DMS53 (cell line): ENCODE measurements at places on chromosomes 4 and X.
A peak's percentile ranks its signal among the peaks of the same experiment; 100 is the strongest.

DNA sequence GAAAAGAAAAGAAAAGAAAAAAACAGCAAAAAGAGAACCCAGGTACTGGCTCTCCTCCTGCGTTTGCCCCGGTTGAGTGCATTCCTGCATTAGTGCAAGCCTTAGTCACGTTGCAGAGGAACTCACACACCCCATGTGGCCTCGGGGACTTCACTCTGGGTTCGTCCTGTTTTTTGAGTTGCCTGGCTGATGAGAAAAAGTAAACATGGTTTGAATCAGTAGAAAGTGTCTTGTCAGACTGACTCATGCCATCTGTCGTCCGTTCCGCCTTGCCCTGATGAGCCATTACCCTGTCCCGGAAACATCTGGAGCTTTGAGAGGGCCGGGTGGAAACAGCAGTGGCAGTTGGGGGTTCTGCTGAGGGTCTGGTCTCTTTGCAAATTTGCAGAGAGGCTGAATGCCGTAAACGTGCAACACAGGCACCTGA lies 16.3 kb downstream of the CD99 start:
- DNase-seq = no peak

GRCh38 chr4:110518889-110519490 lies 43.0 kb downstream of the ENPEP start:
- DNase-seq = peak; percentile 54

GRCh38 chrX:152814048-152814447 lies 16.5 kb downstream of the CETN2 start:
- no peak for DNase-seq

- no peak for DNase-seq
Observed at GRCh38 chrX:1398431-1399340, 6.8 kb upstream of the SLC25A6 start.

DNA sequence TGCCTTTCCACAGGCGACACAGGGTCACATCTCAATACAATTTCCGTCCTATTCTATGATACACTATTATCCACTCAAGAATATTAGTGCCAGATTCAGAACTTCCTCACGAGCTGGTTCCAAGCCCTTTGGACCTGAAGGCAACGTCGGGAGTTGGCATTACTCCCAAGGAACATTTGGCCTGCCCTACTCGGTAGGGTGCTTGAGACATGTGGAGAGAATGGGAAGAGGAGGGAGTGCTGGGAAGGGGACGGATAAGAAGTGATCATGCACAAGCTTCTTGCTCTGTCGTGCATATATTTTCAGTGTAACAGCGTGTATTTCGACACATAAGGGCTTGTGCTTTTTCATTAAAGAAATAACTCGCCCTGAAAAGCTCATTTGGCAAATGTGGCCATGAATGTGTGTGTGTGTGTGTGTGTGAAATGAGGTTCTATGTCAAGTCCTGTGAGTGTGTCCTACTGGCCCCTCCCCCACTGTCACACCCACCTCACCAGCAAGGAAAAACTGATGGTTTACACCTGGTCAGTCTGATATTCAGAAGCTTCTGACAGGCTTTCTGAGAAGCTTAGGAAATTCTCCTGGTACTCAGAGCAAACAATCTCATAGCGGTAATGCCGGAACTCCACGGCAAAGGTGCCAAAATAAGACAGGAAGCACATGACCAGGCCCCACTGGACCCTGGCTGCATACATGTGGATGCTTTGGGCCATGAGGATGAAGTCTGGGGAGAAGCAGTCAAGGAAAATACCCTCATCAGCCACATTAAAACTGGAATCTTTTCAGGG lies 54.8 kb downstream of the ENOPH1 start:
- no peak for DNase-seq

DNA sequence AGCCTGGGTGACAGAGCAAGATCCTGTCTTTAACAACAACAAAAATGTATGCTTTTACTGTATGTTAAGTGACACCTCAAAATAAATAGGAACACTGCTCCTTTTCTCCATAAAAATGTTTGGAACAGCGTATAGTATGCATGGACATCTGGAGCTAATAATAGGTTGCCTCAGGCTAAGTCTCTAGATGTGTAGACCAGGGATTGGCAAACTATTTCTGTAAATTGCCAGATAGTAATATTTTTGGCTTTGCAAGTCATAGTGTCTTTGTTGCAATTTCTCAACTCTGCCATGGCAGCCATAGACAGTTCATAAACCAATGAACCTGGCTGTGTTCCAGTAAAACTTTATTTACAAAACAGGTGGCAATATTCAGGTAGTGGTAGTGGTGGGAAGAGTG lies 76.6 kb upstream of the CBLL2 start:
- no peak for DNase-seq

DNA sequence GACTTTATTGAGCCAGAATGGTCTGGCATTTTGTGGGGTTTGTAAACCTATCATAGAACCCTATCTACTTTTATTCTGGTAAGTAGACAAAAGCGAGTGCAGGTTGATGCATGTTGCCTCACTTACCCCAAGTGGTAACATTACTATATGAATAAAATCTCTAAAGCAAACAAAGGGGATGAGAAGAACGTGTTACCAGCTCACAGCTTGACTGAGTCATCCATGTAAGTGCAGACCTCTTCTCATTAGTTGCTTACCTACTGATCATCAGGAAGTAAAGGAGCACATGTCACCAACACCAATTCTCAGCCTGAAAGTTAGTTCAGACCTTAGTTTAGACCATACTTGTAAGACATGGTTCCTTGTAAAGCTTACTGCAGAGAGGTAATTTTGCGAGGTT lies 1328.3 kb downstream of the C4orf33 start:
- DNase-seq = peak; percentile 74

DNA sequence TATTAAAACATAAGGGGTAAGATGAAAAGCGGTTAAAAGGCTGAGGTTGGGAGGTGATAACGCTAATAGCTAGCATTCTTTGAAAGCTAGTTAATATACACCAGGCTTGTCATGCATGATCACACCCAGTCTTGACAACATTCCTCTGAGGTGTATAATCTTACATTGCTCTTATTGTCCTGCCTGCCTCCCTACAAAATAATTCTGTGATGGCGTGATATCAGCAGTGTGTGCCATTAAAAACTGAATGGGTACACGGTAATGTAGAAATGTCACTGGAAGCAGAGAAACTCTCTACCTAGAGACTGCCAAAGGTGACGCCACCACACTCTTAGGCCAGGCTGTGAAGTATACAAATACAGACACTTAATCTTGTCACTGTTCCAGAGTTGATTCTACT lies 68.1 kb downstream of the DIAPH2 start:
- peak; percentile 7 for DNase-seq

- no peak for DNase-seq
Observed at GRCh38 chr4:88166608-88167007, 8.2 kb upstream of the ABCG2 start.

DNA sequence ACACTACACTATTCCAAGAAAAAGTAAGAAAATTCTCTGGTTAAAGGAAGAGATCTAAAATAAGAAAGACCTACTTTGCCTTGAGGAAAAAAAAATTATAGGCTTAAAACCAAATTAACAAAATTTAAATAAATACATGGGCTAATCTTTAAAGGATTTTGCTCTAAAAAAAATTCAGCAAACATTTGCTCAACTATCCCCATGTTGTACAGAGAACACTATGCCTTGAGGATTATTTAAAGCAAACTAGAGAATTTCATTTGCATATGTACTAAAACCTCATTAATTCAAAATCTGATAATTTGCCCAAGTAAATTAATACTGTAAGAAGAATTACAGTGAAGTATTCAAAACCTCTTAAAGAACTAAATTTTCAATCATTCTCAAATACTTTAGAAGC lies 71.6 kb upstream of the KCNIP4 start:
- DNase-seq = no peak

DNA sequence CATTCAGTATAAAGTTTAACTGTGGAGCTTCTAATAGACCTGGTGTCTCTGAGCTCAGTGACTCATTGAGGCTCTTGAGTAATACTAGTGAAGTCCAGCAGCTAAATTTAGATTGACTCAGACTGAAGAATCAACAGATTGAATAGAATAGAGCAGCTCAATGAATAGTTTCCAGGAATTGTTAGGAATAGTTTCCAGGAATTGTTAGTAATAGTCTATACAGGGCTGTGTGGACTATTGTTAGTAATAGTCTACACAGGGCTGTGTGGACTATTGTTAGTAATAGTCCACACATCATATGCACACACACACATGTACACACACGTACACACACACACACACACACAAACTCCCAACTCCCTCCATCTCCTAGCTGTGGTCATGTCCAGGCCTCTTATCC lies 3.0 kb downstream of the GIMD1 start:
- peak; percentile 53 for DNase-seq

DNA sequence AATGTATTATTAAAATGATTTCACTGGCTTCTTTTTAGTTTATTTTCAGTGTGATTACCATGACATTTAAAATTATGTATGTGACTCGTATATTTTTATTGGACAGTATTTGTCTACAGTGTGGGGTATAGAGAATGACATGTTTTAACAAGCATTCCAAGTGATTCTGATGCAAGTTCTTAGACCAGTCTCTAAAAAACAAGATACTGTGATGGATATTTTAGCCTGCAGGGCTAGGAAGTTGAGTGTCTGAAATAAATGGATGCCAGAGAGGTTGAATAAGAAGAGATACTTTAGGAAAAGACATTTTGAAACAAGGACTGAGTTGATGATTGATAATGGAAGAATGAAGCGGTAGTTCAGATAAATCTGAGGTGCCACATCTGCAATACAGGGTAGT lies 3.5 kb upstream of the MAD2L1 start:
- DNase-seq = no peak

- no peak for DNase-seq
Observed at GRCh38 chr4:114561590-114561989, 37.0 kb upstream of the UGT8 start.

DNA sequence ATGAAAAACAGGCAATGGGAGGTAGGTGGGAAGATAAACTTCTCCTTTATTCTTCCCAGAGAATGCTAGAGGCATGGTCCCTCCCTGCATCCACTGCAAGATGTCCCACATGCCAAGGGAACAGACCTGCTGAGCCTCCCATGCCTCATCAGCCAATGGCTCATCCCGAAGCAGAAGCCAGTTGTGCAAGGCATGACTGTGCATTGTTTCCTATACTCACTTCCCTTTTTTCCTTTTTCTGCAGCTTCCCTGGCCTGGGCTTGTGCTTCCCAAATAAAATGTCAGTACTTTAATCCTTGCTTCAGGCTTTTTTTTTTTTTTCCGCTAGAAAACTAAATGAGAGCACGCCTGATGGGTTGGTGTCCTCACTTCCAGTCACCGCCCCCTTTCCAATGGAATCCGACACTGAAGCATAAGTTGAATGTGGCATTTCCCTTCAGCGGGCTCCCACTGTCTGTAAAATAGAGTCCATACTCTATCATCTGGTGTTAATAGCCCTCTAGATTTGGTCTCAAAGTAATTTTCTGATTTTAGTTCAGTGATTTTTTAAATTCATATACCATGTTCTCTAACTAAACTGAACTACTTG lies 239.0 kb upstream of the JADE1 start:
- DNase-seq = no peak

DNA sequence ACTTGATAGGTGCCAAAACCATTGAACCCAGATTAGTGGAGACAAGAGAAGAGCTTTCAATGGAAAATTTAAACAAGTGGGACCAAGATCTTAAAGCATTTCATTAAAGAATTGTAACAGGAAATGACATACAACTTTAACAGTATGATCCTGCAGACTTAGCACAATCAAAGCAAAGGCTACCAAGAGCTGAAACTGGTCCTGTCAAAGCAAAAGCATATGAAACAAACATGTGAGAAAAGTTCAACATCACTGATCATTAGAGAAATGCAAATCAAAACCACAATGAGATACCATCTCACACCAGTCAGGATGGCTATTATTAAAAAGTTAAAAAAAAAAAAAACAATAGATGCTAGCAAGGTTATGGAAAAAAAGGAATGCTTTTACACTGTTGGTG lies 425.6 kb downstream of the IL1RAPL1 start:
- no peak for DNase-seq

DNA sequence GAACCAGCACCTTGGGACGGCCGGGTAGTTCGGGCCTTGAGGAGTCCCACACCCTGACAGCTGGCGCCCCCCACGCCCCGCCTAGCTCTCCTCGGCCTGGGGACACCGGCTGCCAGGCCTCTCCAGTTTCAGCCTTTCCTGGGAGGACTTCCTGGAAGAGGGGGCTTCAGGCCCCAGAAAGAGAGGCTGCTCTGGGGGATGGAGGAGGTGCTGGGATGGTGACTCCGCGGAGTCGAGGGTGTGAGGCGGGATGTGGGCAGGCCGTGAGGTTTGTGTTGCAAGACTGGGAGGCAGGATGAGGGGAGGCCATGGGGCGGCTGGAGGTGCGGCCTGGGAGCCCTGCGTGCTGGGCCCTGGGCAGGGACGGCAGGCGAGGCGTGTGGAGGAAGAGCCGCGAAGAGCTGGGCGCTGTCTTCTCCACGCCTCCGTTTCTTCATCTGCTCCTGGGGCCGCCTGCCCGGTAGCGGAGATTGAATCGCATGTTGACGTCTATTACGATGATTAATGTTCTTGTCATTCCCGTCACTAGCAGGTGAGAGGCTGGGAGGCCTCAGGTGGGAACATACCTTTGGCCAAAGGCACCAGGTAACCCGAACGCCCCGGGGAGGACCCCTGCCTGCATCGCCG lies 918 bp upstream of the FGFRL1 start:
- peak; percentile 95 for DNase-seq

- DNase-seq = no peak
Observed at GRCh38 chr4:79078339-79078738, 139.1 kb upstream of the PAQR3 start.

- no peak for DNase-seq
Observed at GRCh38 chrX:107355533-107355932, 93.9 kb upstream of the FRMPD3 start.

DNA sequence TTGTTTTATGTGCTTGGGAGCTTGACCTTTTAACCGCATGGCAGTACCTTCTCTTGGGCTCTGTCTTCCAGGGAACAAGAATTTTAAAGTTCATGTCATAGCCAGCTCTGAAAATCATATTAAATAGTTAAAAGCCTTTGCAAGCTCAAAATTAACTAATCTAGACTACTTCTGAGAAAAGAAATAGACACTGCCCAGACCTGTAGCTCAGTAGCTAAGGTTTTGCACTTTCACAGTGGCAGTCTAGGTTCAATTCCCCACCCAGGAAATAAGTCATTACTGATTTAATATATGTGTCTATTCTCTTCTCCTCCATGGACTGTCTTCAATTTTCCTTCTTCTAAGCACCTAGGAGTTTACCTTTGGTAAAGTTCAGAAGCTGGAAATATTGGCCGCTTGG lies 27.4 kb downstream of the HSD17B11 start:
- DNase-seq = no peak

GRCh38 chrX:39969099-39969818 lies 128.5 kb downstream of the BCOR start:
- DNase-seq = peak; percentile 83

- DNase-seq = peak; percentile 74
Observed at GRCh38 chrX:65985922-65986588, 53.8 kb downstream of the VSIG4 start.

GRCh38 chr4:113637823-113638561 lies 123.5 kb downstream of the CAMK2D start:
- DNase-seq = peak; percentile 28
